Common myeloid progenitor, CD34-positive (primary cell): ENCODE measurements at places on chromosomes 12 and 14.

DNA sequence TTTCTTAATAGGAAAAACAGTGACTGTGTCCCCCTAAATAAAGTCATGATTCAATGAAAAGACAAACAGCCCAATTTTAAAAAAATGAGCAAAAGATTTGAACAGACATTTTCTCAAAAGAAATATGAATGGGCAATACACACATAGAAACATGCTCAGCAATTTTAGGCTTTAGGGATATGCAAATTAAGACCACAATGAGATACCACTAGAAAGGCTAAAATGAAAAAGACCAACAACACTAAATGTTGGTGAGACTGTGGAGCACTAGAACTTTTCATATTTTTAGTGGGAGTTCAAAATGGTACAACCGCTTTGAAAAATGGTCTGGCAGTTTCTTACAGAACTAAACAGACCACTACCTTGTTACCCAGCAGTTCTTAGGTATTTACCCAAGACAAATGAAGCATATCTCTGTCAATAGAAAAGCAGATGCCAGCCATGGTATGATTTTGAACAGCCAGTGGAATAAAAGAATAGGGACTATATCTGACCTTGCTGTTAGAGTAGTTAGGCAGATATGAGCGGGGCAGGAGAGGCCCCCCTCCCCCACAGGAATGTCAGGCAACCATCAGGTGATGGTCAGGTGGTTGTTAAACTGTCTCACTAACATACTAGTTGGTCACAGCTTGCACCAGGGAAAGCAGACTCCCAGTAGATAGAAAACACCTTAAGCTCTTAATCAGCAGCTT lies 108.8 kb downstream of the PRKCH start:
- H3K4me1 ChIP-seq, result peaks cover 16% of the 10 kb centered on the region
- H3K36me3 ChIP-seq, result no peaks in the 10 kb centered on the region
- H3K27ac ChIP-seq, result no peak overlapping the region

- H3K4me1 ChIP-seq, result no peaks in the 10 kb centered on the region
- no peak overlapping the region for H3K27ac ChIP-seq
- H3K27me3 ChIP-seq, result no peaks in the 10 kb centered on the region
Observed at GRCh38 chr14:66445936-66446335, 40.2 kb upstream of the CCDC196 start.

- DNase-seq, result no peak
- no peak overlapping the region for H3K4me3 ChIP-seq
- H3K4me1 ChIP-seq, result no peaks in the 10 kb centered on the region
- no peaks in the 10 kb centered on the region for H3K27me3 ChIP-seq
Observed at GRCh38 chr12:125296701-125297100, 231.5 kb downstream of the AACS start.

- no peaks in the 10 kb centered on the region for H3K27me3 ChIP-seq
- no peak overlapping the region for H3K4me3 ChIP-seq
- no peaks in the 10 kb centered on the region for H3K36me3 ChIP-seq
Observed at GRCh38 chr12:130447655-130447965, 109.9 kb downstream of the PIWIL1 start.

DNA sequence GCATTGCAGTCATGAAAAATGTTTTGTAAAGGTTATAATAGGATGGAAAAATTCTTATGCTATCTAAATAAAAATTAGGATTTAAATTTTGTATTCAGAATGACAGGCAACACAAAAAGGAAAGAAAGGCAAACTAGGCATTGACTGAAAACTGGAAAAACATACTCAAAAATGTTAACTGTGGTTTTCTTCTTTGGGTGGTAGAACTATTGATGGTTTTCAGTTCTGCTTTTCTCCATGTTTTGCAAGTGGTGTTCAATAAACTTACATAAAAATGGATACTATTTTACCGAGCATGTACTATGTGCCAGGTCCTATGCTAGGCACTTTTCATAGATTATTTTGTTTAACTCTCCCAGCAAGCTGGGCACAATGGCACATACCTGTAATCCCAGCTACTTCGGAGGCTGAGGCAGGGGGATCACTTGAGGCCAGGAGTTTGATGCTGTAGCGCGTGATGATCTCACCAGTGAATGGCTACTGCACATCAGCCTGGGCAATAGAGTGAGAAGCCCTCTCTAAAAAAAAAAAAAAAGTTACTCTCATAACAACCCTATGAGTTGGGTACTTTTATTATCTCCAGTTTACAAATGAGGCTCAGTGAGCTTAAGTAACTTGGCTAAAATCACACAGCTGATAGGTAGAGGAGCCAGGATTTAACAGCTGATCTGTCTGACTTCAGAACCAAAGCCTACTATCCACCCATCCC lies 26.3 kb upstream of the TCP11L2 start:
- H3K4me3 ChIP-seq, result no peak overlapping the region
- H3K36me3 ChIP-seq, result no peaks in the 10 kb centered on the region
- no peak for DNase-seq
- H3K27ac ChIP-seq, result no peak overlapping the region
- H3K4me1 ChIP-seq, result peaks cover 3% of the 10 kb centered on the region
- no peaks in the 10 kb centered on the region for H3K27me3 ChIP-seq

DNA sequence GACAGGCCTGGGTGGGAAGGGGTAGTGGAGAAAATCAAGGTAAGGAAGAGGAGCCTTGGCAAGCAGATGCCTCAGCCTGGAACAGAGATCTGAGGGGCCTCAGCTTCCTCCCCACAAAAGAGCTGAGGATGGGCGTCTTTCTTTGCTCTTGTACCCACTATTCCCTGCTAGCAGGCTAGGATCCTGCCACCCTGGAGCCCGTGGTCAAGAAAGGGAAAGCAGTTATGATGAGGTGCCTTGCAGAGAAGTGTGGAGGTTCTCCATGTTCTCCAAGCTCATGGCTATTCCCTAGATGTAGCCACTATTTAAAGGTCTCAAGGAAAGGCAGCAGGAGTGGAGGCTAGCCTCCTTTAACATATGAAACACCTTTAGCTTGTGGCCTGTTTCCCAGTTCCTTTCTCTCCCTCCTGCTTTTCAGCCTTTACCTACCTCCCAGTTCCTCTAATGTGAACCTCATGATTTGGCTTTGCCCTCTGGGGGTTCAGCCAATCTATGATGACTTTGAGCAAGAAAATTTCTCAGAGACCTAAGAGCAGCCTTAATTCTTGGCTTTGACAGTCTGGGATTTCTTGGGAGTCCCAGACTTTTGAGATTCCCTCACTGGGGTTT lies 1.1 kb downstream of the IKZF4 start:
- peaks cover 22% of the 10 kb centered on the region for H3K36me3 ChIP-seq
- peak overlapping the region; percentile 54 for H3K4me3 ChIP-seq
- H3K27ac ChIP-seq, result peak overlapping the region; percentile 84
- H3K4me1 ChIP-seq, result peaks cover 29% of the 10 kb centered on the region
- DNase-seq, result no peak
- H3K27me3 ChIP-seq, result no peaks in the 10 kb centered on the region

- peaks cover 28% of the 10 kb centered on the region for H3K4me1 ChIP-seq
- no peak overlapping the region for H3K27ac ChIP-seq
- DNase-seq, result no peak
- no peaks in the 10 kb centered on the region for H3K27me3 ChIP-seq
- H3K36me3 ChIP-seq, result no peaks in the 10 kb centered on the region
Observed at GRCh38 chr12:69929531-69929930, 104.5 kb downstream of the MYRFL start.

DNA sequence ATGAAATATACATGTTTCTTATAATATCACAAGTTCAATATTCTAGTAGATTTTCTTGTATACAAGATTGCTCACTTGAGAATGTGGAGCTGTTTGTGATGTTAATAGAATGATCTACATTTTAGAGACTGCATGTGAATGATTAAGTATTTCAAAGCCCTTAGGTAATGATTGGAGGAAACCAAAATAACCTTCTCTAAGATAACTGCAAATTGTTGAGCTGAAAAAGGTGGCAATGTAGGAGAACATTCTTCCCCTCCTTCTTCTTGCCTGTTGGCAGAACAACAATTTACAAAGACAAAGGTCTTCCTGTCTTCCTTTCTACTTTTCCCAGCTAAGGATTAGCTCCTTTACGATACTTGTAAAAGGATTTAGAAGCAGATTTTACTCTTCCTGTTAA lies 2.0 kb upstream of the CLEC6A start:
- H3K4me1 ChIP-seq, result no peaks in the 10 kb centered on the region
- no peak overlapping the region for H3K4me3 ChIP-seq
- no peaks in the 10 kb centered on the region for H3K27me3 ChIP-seq
- no peaks in the 10 kb centered on the region for H3K36me3 ChIP-seq
- no peak for DNase-seq

- H3K36me3 ChIP-seq, result peaks cover 5% of the 10 kb centered on the region
- H3K4me1 ChIP-seq, result peaks cover 11% of the 10 kb centered on the region
- H3K27ac ChIP-seq, result no peak overlapping the region
Observed at GRCh38 chr14:68441542-68441941, 351.3 kb downstream of the ZFP36L1 start.

GRCh38 chr12:2893007-2893406 lies 2.3 kb downstream of the TULP3 start:
- H3K36me3 ChIP-seq, result peaks cover 4% of the 10 kb centered on the region
- H3K27me3 ChIP-seq, result no peaks in the 10 kb centered on the region
- H3K4me1 ChIP-seq, result peaks cover 12% of the 10 kb centered on the region
- H3K27ac ChIP-seq, result no peak overlapping the region
- DNase-seq, result no peak
- no peak overlapping the region for H3K4me3 ChIP-seq

DNA sequence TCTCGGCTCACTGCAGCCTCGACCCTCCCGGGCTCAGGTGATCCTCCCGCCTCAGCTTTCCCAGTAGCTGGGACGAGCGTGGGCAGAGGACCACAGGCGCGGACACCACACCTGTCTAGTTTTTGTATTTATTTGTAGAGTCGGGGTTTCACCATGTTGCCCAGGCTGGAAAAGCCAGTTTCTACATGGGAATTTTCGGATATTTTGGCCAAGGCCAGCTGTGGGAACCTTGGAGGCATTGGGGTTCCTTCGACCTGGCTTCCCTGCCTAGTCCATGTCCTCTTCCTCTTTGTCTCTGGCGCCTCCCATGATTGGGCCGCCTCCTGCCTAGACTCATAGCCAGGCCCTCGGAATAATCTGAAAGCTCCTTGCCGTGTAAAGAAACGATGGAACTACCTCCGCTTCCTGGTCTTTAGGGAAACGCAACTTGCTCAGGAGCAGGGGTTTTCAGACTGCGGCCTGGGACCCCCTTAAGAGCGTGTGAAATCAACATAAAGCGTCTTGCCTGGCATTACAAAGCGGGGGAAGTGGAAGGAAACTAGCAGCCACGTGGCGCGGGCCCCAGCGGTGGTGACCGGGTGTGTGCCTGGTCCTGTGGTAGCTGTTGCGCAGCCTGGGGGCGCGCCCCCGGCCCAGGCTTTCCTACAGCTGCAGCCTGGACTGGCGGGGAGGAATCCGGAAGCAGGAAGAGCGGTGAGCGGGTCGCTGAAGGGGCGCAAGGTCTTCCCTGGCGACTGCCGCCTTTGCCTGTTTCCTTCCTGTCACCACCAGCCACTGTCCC lies 1.4 kb upstream of the HSP90AA1 start:
- H3K4me1 ChIP-seq, result peaks cover 34% of the 10 kb centered on the region
- peaks cover 25% of the 10 kb centered on the region for H3K36me3 ChIP-seq
- peak; percentile 52 for DNase-seq

DNA sequence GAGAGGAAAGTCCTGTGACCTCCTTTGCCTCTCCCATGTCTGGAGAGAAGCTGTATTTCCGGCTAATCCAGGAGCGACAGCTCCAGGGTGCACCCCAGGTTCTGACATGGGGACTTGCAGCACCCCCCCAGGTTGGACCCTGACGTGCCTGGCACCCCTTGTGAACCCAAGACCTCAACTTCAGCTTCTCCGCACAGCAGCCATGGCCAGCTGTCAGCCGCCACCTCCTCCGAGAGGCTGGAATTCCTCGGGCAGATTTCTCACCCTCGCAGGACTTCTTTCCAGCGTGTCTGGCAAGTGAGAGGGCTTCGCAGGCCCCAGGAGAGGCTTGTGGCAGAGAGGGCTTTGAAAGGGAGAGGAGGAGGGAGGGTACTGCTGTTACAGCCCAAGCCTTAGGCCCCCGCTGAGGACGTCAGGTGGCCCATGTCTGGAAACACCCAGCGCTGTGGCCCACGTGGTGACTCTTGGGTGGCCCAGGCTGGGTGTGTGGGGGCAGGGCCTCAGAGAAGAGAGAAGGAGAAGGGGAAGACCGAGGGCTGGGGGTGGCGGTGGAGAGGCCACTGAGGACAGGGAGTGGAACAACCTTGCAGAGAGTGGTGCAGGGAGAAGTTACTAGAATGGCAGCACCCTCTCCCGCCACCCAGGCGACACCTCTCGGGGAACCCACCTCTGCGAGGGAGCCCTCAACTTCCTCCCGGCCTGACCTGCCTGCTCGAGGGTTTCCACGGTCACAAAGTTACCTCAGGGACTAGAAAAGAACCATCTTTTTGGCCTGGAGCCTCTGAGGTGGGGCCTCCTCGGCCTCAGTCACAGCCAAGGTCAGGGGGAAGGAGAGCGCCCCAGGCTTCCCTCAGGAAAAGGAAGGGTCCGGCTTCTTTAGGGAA lies 11.7 kb upstream of the RPS6KL1 start:
- DNase-seq, result no peak
- no peak overlapping the region for H3K27ac ChIP-seq
- no peaks in the 10 kb centered on the region for H3K36me3 ChIP-seq
- no peaks in the 10 kb centered on the region for H3K27me3 ChIP-seq

- H3K4me1 ChIP-seq, result peaks cover 2% of the 10 kb centered on the region
- no peaks in the 10 kb centered on the region for H3K36me3 ChIP-seq
- H3K27me3 ChIP-seq, result no peaks in the 10 kb centered on the region
- no peak overlapping the region for H3K4me3 ChIP-seq
- DNase-seq, result no peak
Observed at GRCh38 chr12:122856999-122857671, 21.9 kb downstream of the HIP1R start.

DNA sequence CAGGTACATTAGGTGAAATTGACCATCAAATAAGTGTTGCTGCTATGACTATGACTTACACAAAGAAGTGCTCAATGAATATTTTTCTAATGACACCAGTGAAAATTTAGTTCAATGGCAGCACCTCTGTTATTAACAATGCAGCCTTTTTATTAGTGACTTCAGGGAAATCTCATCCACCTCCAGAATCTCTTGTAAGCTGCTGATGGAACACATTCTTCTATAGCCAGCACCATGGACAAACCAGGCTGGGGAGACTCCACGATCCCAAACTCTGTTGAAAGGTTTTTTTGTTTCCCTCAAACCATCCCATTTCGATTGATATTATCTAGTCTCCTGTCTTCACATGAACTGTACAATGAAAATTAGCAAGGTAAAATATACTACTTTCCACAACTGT lies 265.9 kb downstream of the ITPR2 start:
- H3K27ac ChIP-seq, result no peak overlapping the region
- no peak for DNase-seq
- peaks cover 12% of the 10 kb centered on the region for H3K36me3 ChIP-seq
- H3K4me3 ChIP-seq, result no peak overlapping the region
- H3K27me3 ChIP-seq, result no peaks in the 10 kb centered on the region
- no peaks in the 10 kb centered on the region for H3K4me1 ChIP-seq

DNA sequence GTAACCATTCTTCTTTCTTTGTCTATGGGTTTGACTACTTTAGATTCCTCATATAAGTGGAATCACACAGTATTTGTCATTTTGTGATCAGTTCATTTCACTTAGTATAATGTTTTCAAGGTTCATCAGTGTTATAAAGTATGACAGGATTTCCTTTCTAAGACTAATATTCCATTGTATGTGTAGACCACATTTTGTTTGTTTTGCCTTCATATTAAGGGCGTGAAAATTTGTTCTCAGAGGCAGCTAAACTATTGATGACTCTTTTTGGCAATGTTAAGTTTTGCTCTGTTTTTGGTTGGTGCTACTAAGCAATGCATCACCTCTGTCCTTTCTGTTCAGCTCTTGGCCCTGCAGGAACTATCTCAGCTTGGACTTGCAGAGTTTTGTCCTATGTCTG lies 1.7 kb upstream of the KLRG1 start:
- H3K27me3 ChIP-seq, result no peaks in the 10 kb centered on the region
- no peaks in the 10 kb centered on the region for H3K36me3 ChIP-seq
- H3K27ac ChIP-seq, result no peak overlapping the region
- no peak for DNase-seq
